Astrocyte of the hippocampus (primary cell): ENCODE measurements at places on chromosomes 12 and 14.

DNA sequence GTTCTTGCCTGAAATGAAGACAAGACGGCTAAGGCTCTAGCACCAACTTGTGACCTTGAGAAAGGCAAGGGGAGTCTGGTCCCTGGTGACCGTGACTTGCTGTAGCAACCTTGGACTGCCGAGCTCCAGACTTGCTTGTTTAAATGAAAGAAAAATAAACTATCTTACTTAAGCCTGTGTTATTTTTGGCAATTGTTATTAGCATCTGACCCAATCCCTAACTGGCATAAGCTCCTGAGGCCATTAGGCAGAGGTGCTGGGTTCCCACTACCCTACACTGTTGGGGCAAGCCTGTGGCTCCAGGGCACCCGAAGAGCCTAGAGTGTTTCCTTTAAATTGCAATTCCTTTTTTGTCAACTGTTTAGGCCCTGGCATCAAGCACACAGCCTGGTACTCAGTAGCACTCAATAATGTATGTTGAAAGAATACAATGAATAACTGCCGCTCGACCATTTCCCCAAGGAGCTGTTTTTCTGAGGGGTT is 106.9 kb upstream of the HIF1A start:
- peak; percentile 47 for DNase-seq

GRCh38 chr12:25876383-25877045 is 82.0 kb upstream of the RASSF8 start:
- DNase-seq: no peak

DNA sequence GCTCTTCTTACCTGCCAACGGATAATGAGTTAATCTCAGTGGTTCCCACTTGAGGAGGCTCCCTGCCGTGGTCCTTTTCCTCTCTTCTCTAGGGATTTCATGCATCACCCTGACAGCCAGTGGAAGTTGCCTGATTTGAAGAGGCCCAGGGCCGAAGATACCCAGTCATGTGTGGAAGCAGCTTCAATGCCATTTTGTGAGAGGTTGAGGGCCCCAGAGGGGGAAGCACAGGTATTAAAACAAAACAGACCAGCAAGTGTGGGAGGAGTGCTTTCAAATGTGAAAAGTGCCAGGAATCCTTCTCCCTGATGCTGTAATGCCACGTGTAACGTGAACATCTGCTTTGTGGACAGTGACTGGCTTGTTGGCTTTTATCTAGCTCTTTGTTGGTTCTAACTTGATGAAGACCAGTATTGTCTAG is 1.5 kb downstream of the TCP11L2 start:
- DNase-seq: no peak

DNA sequence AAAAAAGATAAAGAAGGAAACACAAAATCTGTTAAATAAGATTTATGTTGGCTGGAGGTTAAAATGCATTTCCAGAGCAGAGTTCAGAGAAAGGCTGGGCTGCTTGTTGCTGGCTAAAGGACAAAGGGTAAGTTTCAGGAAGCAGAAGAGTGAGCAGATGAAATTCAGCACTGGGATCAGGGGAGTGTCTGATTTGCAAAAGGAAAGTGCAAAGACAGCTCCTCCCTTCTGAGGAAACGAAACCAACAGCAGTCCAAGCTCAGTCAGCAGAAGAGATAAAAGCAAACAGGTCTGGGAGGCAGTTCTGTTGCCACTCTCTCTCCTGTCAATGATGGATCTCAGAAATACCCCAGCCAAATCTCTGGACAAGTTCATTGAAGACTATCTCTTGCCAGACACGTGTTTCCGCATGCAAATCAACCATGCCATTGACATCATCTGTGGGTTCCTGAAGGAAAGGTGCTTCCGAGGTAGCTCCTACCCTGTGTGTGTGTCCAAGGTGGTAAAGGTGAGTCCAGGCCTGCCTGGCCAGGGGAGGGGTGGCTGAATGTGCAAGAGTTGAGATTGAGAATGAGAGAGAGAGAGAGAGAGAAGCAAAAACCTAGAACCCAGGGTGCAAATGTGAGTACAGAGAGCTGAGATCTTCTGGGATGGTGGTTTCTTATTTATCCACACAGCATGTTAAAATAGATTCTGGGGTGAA is at the start of gene OAS1:
OAS1 (plus strand) TSS at position 251 of the 703 bp plus-strand sequence; CDS start at position 329, 78 bp downstream.
- peak; percentile 36 for DNase-seq

DNA sequence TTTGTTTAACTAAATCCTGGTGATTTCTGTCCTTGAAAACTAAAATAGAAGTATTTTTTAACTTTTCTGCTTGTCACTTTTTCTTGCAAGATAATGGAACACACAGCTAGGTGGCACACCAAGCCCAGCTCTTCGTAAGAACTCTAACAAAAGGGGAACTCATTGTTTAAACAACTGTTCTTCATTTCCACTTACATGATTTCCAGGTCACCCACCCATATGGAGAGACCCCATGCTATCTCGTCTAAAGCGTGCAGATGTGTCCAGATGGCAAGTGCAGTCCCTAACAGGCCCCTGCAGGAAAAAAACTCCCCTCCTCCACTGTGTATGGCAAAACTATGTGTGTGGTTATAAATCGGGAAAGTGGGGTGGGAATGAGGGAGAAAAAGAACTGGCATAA is 43.3 kb upstream of the NT5DC3 start:
- peak; percentile 66 for DNase-seq

DNA sequence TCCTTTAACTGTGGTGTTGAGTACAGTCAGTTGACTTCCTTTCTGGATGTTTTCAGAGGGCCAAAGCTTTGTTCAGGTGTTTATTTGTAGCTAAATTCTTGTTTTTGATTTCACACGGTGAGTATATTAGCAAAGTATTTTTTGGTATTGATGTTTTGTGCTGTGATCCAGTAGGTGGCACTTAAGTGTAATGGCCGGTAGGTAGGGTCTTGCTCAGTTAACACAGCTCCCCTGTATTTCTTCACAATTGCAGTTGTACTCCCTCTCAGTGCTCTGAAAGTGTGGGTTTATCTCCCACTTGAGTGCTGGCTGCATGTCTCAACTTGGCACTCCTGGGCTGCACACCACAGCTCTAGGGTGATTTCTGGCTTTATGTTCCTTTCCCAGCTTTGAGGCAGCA is 339.5 kb downstream of the AEBP2 start:
- peak; percentile 47 for DNase-seq

GRCh38 chr12:124715121-124715990 is 147.9 kb upstream of the NCOR2 start:
- peak; percentile 35 for DNase-seq

- DNase-seq: no peak
Observed at GRCh38 chr14:26124896-26125438, 472.9 kb downstream of the NOVA1 start.

DNA sequence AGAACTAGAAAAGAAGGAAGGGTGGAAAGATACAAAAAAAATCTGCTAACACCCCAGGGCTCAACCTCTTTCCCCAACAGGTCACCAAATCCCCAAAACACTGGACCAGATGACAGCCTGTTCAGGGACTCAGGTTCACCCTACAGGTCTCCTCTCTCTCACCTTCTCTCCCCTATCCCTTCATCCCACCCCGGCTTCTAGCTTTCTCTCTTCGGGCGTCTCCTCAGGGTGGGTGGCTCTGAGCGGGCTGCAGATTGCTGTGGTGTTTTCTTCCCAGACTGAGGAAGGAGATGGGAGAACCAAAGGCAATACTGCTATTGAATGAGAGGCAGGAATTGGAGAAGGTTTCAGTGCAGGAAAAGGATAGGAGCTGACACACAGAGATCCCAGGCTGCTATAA is 39.3 kb downstream of the ANO2 start:
- DNase-seq: no peak

DNA sequence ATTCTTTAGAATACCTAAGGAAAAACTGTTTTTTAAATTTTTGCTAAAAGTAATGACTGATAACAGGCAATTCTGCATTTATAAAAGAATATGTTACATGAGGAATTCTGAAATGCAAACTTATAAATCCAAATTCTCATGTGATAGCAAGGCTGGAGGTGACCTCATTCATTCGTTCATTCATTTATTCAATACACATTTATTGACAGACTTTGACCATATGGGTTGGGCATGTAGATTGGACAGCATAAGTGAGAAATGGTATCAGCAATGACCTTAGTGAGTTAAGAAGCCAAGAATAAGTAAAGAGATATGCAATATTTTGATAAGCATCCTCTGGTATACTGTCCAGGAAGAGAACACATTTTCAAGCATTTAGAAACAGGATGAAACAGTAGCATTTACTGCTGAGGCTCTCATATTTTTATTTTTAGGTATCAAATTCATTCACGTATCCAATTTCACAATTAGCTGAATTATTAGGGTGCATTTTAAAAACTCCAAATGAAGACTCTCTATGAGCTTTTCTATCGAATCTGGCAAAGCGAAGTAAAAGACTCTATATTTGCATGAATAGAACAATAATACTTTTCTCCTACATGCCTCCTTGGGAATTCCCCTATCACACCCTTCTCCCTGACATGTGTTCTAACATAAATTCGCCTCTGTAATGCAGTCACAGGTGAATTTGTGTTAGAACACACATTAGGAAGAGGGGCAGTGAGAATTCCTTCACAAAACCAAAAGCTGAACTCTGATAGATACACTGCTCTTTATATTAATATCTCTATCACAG is 49.9 kb downstream of the PEBP1 start:
- no peak for DNase-seq

DNA sequence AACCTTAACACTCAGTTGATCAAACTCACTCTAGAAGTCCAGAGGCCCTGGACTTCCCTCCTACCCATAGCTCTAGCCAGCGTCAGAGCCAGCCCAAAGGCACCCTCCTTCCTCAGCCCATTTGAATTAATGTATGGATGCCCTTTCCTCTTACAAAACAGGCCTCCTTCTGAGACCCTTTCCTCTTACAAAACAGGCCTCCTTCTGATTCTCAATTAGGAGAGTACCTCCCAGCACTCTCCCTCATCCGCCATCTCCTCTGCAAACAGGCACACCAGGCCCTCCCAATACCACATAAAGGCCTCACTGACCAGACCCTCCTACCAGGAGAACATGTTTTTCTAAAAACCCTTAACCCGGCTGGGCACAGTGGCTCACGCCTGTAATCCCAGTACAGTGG is 65.7 kb downstream of the MOK start:
- DNase-seq: no peak

DNA sequence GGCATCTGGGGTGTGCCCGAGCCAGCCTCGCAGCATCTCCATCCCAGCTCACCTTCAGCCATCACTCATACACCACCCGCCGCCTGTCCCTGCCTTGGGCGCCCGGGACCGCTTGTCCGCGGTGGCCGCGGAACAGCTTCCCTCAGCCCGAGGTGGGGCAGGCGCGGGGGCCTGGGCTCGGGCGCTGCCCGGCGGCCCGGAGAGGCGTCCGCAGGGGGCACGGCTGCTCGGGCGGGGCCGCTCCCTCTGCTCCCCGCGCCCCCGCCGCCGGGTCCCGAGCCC is 430 bp downstream of the SLC41A2 start:
- DNase-seq: no peak

DNA sequence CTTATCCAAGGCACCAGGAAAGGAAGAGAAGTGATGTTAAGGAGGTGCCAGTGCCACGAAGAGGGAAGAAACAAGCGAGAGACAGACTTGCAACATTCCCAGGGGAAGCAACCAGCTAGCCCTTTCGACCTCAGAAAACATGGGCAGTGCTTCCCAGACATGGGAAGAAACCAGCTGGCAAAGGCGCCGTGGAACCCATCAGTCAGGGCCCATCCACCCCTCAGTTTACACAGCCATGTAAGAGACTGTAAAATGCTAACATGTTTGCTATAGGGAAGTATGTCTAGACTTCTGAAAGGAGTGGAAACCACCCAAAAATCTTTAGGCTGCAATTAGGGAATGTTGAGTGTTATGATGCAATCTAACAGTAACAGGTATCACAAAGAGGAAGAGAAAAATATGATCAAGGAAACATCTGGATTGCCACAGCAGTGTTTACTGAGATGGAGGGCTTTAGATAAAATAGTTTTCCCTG is 26.3 kb downstream of the ANAPC5 start:
- DNase-seq: no peak

DNA sequence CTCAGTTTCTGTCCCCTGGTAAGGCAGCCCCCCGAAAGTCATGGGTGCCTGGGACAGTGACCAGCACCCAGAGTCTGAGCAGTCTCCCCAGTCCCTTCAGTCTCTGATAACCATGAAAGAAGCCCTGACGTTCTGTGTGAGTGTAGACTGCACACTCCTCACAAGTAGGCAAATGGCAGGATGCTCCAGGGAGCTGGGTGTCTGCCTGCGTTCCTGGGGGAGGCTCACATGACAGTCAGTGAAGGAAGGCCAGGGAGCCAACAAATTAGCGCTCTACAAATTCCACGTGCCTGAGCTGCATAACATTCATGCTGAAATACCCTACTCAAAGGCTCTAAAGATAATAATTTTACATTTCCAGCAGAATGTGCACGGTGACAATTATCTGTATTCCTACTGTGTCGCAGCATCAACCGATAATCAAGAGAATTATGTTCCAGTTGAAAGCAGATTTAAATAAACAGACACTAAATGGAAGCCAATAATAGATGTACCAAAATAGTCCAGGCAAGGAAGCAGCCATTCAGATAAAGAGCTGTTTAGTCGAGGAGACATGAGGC is 56.3 kb downstream of the ASCL1 start:
- no peak for DNase-seq

DNA sequence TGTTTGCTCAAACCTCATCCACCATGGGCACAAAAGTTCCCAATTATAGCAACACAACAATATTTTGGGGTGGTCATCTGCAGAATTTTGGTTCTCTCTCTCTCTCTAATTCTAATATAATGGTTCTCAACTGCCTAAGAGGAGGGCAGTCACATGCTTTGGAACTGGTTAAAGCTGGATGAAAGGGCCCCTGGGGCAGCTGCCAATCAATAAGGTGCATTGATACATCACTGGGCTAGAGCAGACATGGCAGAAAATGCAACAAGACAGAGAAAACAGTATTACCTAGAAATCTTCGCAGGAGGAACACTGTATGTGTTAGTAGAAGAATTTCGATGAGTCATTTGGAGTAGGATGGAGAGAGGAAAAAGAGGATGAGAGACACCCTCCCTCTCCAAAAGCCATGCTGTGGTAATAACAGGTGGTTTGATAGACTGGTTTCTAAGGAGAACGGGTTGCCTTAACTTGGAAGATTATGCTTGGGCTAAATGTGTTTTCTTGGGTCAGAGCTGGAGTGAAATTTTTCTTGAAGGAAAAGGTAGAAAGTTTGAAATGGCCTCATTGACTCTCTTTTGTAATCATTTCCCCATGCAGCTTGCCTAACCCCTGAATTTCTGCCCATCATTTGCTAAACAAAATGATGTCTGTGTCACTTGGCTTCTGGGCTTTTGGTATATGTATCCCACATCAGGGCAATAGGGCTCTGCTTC is 67.1 kb upstream of the HIF1A start:
- no peak for DNase-seq
